ENCODE measurements at places on chromosomes 1 and 21.
A peak's percentile ranks its signal among the peaks of the same experiment; 100 is the strongest.

DNA sequence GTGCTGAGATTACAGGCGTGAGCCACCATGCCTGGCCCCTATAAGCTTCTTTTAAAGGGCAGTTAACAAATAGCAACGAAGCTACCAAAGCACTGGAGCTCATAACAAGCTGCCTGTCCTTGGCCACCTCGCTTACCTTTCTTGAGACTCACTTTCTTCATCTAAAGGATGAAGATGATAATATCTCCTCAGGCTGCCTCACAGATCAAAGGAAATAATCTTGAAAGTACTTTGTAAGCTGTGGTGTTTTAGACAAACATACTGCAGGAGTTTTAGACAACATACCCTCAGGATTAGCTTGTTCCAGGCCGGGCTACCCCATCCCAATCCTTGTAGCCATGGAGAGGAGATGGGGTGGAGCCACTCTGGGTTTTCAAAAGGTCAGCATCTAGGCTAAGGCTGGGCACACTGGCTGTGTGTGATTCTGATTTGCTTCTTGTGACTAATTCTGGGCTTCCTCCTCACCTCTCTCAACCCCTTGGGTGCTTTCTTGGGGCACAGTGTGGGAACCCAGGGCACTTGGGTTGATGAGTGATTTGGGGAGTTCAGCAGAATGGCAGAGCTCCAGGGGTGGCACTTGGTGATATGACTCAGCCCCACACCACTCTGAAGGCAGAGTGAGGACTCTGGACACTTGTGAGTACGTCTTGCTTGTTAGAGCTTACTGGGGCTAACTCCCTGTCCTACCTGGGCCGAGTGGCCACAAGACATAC is 5.2 kb downstream of the GPR25 start:
- peak; percentile 38 for DNase-seq

GRCh38 chr1:107640207-107640606 is 324.8 kb downstream of the VAV3 start:
- DNase-seq: no peak

DNA sequence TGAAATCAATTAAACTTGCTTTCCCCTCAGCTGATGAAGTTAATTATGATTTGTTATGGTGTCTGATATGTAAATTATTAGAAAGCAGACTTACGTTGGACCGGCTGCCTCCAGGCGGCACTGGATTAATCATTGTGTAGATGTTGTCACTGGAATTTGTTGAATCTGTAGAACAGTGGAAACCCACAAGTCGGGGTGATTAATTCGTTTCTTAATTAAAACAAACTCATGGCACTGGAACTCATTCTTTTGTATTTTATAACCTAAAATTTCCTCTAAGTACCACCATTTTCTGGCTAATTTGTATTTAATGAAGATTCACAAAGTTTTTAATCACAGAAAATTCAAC is 39.0 kb downstream of the MRPL37 start:
- DNase-seq: no peak

DNA sequence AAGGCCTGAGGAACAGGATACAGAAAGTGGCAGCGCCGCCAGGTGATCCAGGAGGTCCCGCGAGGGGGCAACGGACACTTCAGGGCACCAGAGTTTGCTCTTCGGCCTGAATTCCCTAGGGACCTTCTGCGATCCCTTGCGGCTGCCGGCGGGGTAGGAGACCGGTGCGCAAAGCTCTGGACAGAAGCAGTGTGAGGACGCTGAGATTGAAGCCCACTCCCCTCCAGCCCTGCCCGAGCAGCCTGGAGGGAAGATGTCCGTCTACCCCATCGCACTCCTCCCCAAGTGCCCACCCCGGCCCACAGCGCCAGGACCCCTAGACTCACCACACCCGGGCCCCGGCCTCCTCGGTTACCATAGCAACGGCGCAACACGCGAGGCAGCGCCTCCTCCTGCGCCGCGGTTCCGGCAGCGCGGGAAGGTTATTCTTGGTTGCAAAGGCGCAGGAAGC is at the start of gene ANKRD45:
Gene ANKRD45 (minus strand): TSS at position 361 of the 451 bp plus-strand sequence. CDS start 10,433 bp downstream, outside the sequence.
- DNase-seq: no peak

GRCh38 chr1:194347200-194347599 is 1160.8 kb upstream of the B3GALT2 start:
- DNase-seq: no peak

DNA sequence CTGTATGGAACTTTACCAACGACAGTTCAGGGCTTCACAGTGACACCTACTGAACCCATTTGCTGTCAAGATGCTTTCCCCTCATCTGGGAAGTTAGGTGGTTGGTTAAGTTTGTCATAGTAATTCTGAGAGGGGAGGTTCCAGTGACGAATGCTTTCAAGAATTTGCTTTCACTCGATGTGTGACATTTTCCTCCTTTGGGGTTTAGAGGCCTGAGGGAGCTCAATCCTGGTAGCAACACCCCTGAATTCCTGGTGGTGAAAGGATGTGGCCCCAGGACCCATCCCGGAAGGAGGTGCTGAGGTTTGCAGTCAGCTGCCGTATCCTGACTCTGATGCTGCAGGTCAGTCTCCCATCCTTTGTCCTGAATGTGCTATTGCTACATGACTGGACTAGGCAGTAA is 2.8 kb downstream of the PIGV start:
- DNase-seq: no peak
